Spleen (tissue), 13 donors: ENCODE measurements at places on chromosomes 4 and X. TPM values are rescaled to one million over a fixed set of nuclear protein-coding genes. Genes with fewer than 3 reads are reported as not detected.

Gene PYURF
- 53.3 TPM for total RNA-seq

Gene GRPEL1
- 35.2 TPM for total RNA-seq

Gene CTAG2
- total RNA-seq: not detected

Gene SMR3B
- total RNA-seq: not detected

Gene USP17L20
- total RNA-seq: not detected

Gene GPR34
- total RNA-seq: 11.2 TPM

Gene HS3ST1
- 3.4 TPM for total RNA-seq

Gene FAM47B
- not detected for total RNA-seq

Gene GPR173
- total RNA-seq: 2.8 TPM

Gene AMBN
- total RNA-seq: not detected

Gene FGFR3
- total RNA-seq: 1.6 TPM

Gene SSX4
- not detected for total RNA-seq

Gene TMSB15C
- total RNA-seq: 1.4 TPM

- no peaks in the 10 kb centered on the region for H3K27me3 ChIP-seq
- no peaks in the 10 kb centered on the region for H3K4me1 ChIP-seq
- H3K4me3 ChIP-seq: no peak overlapping the region
- H3K27ac ChIP-seq: no peak overlapping the region
Measured at GRCh38 chr4:24013668-24014422, 124.0 kb upstream of the PPARGC1A start.

- H3K27ac ChIP-seq: no peak overlapping the region
- H3K27me3 ChIP-seq: no peaks in the 10 kb centered on the region
- no peaks in the 10 kb centered on the region for H3K36me3 ChIP-seq
- H3K4me1 ChIP-seq: no peaks in the 10 kb centered on the region
- DNase-seq: no peak
Measured at GRCh38 chr4:72974694-72975487, 94.6 kb downstream of the COX18 start.

- no peak overlapping the region for H3K27ac ChIP-seq
- H3K27me3 ChIP-seq: no peaks in the 10 kb centered on the region
- H3K36me3 ChIP-seq: peaks cover 34% of the 10 kb centered on the region
Measured at GRCh38 chr4:145635117-145635516, 15.9 kb downstream of the MMAA start.

- no peak for DNase-seq
- no peaks in the 10 kb centered on the region for H3K36me3 ChIP-seq
- H3K27ac ChIP-seq: no peak overlapping the region
- H3K4me3 ChIP-seq: no peak overlapping the region
- H3K4me1 ChIP-seq: no peaks in the 10 kb centered on the region
Measured at GRCh38 chr4:74665346-74665745, 129.0 kb downstream of the BTC start.

DNA sequence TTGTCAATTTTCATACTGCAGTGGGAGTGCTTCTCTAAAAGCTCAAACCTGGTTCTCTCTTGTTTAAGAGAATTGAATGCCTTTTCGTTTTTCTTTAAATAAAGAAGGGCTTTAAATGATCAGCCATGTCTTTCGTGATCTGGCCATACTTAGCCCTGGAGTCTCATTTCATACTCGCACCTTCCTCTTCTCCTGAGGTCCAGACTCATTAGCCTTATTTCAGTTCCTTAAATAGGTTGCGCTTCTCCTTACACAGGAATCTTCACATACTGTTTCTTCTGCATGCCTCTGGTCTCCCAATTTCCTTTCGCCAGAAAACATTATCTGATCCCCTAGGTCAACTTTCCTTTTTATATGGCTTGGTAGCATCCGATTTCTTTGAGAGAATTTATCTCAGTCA is 565.6 kb upstream of the TENM3 start:
- H3K36me3 ChIP-seq: no peaks in the 10 kb centered on the region
- no peak for DNase-seq
- no peaks in the 10 kb centered on the region for H3K27me3 ChIP-seq
- H3K4me1 ChIP-seq: no peaks in the 10 kb centered on the region
- no peak overlapping the region for H3K4me3 ChIP-seq

DNA sequence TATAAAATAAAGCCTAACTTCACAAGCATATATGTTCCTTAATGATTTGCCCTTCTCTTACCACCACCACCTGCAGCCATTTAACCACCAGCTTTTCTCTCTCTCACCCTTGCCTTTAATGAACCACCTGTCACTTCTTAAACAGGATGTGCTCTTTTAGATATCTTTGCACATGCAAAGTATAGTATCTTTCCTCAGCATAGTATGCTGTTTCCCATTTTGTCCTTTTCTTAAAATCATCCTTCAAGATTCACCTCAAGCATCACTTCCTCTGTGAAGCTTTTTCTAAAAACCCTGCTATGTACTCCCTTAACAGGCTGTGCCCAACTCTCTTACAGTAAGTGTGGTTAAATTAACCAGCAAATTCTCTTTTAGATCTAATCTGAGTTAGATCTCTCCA is 8.2 kb upstream of the CNOT6L start:
- DNase-seq: no peak
- H3K36me3 ChIP-seq: no peaks in the 10 kb centered on the region
- no peaks in the 10 kb centered on the region for H3K27me3 ChIP-seq
- peak overlapping the region; percentile 57 for H3K27ac ChIP-seq
- H3K4me1 ChIP-seq: peaks cover 6% of the 10 kb centered on the region

GRCh38 chr4:184621518-184621917 is 27.7 kb downstream of the CASP3 start:
- no peaks in the 10 kb centered on the region for H3K27me3 ChIP-seq
- no peaks in the 10 kb centered on the region for H3K4me1 ChIP-seq
- no peaks in the 10 kb centered on the region for H3K36me3 ChIP-seq
- no peak for DNase-seq

GRCh38 chr4:104128850-104129213 is 365.9 kb downstream of the CXXC4 start:
- H3K27ac ChIP-seq: no peak overlapping the region
- no peaks in the 10 kb centered on the region for H3K27me3 ChIP-seq
- no peaks in the 10 kb centered on the region for H3K36me3 ChIP-seq
- DNase-seq: no peak
- H3K4me1 ChIP-seq: no peaks in the 10 kb centered on the region
- no peak overlapping the region for H3K4me3 ChIP-seq

DNA sequence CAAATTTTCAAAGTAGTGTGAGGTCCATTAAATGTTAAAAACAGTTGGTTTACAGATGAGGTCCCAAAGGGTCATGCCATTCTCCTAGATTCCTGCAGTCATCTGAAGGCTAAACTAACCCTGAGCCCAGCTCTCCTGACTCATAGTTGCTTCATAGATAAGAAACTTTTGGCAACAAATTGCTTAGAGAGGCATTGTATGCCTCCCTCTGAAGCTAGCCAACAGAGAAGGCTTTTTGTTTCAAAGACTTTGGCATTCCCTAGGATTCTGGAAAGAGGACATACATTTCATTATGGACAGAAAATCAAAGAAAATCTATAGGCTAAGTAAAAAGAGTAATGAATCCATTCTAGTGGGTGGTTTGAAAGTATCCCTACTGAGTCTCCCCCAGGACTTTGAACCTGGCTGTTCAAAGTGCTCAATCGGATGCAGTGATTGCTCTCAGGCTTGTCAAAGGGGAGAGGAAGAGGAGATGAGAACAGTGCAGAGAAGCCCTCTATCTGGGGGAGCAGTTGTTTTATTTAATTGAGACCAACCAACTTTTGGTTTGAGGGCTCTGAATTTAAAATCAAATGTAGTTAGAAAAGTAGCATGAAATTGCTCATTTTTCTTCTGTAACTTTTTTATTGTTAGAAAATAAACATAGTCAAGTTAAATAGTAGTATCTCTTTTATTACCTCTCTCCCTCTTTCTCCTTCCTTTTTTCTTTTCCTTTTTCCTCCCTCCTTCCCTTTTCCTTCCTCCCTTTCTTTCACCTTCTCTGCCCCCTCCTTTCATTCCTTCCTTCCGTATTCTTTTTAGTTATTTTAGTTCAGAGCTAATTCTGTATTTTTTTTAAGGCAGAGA is 72.3 kb upstream of the ZNF518B start:
- no peaks in the 10 kb centered on the region for H3K27me3 ChIP-seq
- no peak overlapping the region for H3K27ac ChIP-seq
- no peaks in the 10 kb centered on the region for H3K4me1 ChIP-seq
- no peak overlapping the region for H3K4me3 ChIP-seq

DNA sequence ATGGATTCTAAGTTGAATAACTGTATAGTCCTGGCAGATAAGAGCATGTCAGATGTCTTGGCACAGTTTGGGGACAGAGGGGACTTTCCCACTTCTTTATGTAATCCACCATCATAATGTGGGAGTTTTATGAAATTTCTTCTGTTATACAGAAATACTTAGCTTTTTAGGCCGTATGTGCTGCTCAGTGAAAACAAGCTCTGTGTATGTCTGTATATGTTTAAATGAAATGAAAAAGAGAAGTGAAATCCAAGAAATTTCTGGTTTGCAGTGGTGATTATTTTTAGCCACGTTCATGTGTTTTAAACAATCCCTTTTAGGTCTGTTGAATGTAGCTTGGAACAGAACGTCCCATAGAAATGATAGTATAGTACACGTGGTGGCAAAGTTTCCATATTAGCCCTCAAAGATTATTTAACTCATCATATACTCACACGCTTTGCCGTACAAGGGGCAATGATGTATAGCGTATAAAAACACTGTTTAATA is 41.0 kb downstream of the GAB1 start:
- H3K36me3 ChIP-seq: no peaks in the 10 kb centered on the region
- H3K27ac ChIP-seq: peak overlapping the region; percentile 68
- peaks cover 54% of the 10 kb centered on the region for H3K4me1 ChIP-seq
- H3K27me3 ChIP-seq: no peaks in the 10 kb centered on the region

- H3K36me3 ChIP-seq: no peaks in the 10 kb centered on the region
- H3K4me1 ChIP-seq: no peaks in the 10 kb centered on the region
- no peak for DNase-seq
- no peak within 1 kb of the TSS for H3K4me3 ChIP-seq
Measured at GRCh38 chr4:68129793-68130192, at the start of gene TMPRSS11F. Gene TMPRSS11F (minus strand): TSS chr4:68129869. CDS start chr4:68129820, 49 bp downstream.

- no peak overlapping the region for H3K27ac ChIP-seq
- H3K4me3 ChIP-seq: no peak overlapping the region
- no peak for DNase-seq
- H3K36me3 ChIP-seq: no peaks in the 10 kb centered on the region
Measured at GRCh38 chr4:104494185-104494584, 509 bp downstream of the CXXC4 start.

- no peaks in the 10 kb centered on the region for H3K4me1 ChIP-seq
- no peak overlapping the region for H3K27ac ChIP-seq
- DNase-seq: no peak
Measured at GRCh38 chr4:88211473-88212252, 53.2 kb upstream of the ABCG2 start.

- no peak overlapping the region for H3K27ac ChIP-seq
- H3K36me3 ChIP-seq: no peaks in the 10 kb centered on the region
- H3K27me3 ChIP-seq: no peaks in the 10 kb centered on the region
- no peak for DNase-seq
- H3K4me1 ChIP-seq: peaks cover 4% of the 10 kb centered on the region
- H3K4me3 ChIP-seq: no peak overlapping the region
Measured at GRCh38 chr4:73985528-73985852, 2.5 kb downstream of the PPBP start.

GRCh38 chr4:47475411-47475810 is 9.7 kb upstream of the ATP10D start:
- no peak overlapping the region for H3K4me3 ChIP-seq
- H3K36me3 ChIP-seq: no peaks in the 10 kb centered on the region
- H3K27me3 ChIP-seq: no peaks in the 10 kb centered on the region
- DNase-seq: no peak
- H3K27ac ChIP-seq: no peak overlapping the region

GRCh38 chr4:110854021-110854678 is 231.3 kb upstream of the PITX2 start:
- H3K36me3 ChIP-seq: no peaks in the 10 kb centered on the region
- no peak overlapping the region for H3K27ac ChIP-seq
- no peak overlapping the region for H3K4me3 ChIP-seq
- H3K27me3 ChIP-seq: no peaks in the 10 kb centered on the region

DNA sequence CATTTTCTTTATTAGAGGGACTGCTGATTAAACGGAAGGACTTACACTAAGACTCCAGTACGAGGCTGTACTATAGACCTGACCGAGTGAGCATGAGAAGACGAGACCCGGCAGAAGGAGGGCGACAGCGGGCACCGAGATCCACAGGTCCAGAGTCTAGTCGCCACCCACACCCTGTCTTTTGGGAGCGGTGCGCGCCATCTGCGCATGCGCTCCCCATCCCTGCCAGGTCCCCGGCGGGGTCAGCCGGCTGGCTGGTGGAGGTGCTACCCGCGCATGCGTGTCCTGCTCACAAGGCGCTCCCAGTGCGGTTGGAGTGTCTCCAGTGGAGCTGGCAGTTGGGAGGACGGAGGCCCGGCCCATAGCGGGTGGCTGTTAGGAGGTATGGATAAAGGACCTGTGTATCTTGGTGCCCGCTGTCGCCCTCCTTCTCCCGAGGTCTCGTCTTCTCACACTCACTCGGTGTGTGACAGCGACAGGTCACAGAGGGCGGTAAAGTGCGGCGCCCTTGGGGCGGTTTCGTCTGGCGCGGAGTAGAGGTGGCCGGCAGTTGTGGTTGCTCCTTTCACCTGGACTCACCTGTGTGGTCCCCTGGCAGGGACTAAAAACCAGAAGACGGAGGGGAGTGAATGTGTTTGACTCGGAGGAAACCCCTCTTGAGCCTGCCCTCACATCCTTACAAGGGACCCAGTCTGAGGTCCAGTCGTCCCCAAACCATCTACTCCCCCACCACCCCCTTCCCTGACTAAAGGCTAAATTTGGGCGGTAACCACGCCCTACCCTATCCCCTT is 7.6 kb upstream of the HSD17B10 start:
- peaks cover 24% of the 10 kb centered on the region for H3K27me3 ChIP-seq
- H3K4me1 ChIP-seq: peaks cover 19% of the 10 kb centered on the region
- no peaks in the 10 kb centered on the region for H3K36me3 ChIP-seq
- DNase-seq: peak; percentile 91

GRCh38 chr4:82770607-82771006 is 28.0 kb downstream of the SCD5 start:
- no peaks in the 10 kb centered on the region for H3K27me3 ChIP-seq
- no peak overlapping the region for H3K27ac ChIP-seq
- no peaks in the 10 kb centered on the region for H3K36me3 ChIP-seq
- H3K4me1 ChIP-seq: no peaks in the 10 kb centered on the region

GRCh38 chr4:76712564-76712963 is 185.4 kb downstream of the SOWAHB start:
- no peak overlapping the region for H3K27ac ChIP-seq
- DNase-seq: no peak
- H3K27me3 ChIP-seq: no peaks in the 10 kb centered on the region
- no peaks in the 10 kb centered on the region for H3K4me1 ChIP-seq
- H3K36me3 ChIP-seq: no peaks in the 10 kb centered on the region
